DND-41 (cell line): ENCODE measurements at places on chromosomes 11 and 22.

DNA sequence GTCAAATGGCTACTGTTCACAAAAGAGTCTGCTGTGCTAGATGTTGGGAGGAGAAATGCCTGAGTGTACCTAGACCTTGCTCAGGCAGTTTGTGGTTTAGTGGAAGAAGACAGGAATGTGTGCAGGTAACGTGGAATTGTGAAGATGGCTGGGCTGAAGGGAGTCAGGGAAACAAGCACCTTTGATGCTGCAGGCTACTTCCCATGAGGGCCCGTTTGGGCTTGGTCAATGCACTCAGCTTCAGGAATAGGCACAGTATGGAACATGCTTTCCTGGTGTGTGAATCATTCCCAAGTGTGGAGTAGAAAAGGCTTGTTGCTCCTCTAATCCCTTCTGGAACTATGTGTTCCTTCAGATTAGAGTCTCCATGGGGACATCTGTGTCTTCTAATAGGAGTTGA is 318.3 kb upstream of the MTNR1B start:
- DNase-seq: no peak

DNA sequence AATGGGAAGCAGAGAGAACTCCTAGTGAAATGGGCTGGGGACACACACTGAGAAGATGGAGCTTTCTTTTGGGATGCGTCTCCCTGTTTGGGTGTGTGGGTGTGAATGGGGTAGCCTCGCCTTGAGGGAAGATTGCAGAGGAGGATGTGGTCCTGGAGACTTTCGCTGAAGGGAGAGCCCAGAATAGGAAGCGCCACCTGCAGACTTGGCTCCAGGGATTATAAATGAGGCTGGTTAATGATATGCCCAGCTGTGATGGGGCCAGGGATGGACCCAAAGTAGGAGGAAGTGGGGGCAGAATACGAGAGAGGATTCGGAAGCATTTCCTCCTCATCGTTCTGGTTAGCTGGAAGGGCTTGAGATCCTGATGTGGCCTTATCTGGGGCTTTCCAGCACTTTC is 13.7 kb downstream of the RELT start:
- DNase-seq: no peak

DNA sequence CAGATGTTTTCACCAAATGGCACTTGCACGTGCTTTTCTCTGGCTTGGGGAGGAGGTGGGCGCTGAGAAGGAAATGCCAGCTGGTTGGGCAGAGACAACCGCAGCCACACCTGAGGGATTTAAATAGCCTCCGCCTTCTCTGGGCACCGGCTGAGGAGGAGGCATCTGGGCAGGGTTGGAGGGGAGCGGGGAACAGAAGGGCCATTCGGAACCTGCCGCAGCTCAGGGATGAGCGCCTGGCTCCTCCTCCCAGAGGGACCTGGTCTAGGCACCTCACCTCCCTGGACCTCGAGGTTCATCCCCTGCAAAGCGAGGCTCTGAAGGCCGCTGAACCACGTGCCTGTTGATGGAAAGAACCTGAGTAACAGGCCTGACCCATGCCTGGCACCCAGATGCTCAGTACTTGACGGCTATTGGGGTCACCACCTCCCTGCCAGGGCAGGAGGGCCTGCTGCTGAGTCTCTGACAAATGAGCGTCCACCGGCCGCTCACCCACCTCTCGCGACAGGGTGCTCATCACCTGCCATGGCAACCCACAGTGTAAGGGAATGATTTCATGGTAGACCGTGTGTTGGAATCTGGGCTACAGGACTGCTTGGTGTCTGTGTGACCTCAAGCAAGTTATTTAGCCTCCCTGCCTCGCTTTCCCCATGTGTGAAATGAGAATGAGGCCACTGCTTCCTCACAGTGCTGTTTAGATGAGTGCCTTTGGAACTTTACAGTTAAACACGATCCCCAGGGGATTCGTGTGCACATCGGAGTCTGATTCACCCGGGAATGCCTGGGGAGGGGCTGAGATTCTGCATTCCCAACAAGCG is 2.0 kb upstream of the KDELR3 start:
- peak; percentile 31 for DNase-seq

GRCh38 chr11:72739240-72740059 is 12.8 kb downstream of the ARAP1 start:
- DNase-seq: no peak

DNA sequence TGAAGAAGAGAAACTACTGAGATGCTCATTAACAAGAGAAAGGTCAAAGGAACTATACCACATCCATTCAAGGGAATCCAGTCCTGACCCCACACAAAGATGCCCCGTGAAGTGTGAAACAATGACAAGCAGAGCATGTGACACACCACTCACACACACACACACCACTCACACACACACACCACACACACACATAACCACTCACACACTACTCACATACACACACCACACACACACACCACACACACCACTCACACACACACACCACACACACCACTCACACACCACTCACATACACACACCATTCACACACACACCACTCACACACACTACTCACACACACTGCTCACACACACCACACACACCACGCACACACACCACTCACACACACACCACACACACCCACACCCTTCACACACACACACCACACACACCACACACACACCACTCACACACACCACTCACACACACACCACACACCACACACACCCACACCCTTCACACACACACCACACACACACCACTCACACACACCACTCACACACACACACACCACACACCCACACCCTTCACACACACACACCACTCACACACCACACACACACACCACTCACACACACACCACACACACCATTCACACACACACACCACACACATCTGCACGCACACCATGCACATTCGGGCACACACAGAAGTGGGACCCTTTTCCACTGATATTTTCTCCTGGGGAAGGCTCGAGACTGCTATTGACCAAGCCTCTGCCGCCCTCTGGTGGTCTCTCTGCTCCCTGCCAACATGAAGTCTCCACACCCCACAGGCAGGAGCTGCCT is 32.0 kb upstream of the COMT start:
- DNase-seq: peak; percentile 89

DNA sequence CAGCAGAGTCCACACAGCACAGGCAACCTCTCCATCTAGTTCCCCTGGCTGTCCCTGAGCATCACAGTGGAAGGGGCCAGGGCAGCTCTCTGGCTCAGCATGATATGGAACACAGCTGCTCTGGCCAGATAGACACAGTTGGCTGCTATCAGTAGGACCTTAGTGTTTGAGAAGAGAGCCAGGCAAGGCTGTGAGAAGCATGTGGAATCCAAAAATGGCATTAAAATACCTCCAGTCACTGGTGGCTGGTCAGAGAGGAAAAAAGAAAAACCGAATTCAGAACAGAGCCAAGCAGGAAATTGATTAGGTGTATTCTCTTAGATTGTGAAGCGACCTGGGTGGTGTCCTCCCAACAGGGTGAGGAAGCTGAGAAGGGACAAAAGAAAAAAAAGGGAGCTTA is 27.9 kb downstream of the SERPINH1 start:
- no peak for DNase-seq

DNA sequence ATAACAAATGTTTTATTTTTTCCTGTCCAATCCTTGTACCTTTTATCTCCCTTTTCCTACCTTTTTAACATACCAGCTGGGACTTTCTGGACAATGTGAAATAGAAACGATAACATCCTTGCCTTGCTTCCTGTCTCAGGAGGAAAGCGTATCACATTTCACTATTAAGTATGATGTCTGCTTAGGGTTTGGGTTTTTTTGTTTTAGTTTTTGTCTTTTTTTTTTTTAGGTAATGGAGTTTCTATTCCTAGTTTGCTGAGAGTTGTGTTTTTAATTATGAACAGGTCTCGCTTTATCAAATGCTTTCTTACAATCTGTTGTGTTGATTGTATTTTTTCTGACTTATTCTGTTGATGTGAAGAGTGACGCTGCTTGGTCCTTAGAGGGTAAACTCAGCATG is 64.2 kb upstream of the KCNQ1OT1 start:
- no peak for DNase-seq
